CD4-positive, alpha-beta T cell (primary cell): ENCODE measurements at places on chromosomes 7 and 10. TPM values are rescaled to one million over a fixed set of nuclear protein-coding genes. Genes with fewer than 3 reads are reported as not detected.

The ZNF680 gene
- 8.3 TPM for total RNA-seq

The IRF5 gene
- total RNA-seq = 1.8 TPM

- no peak for DNase-seq
Observed at GRCh38 chr7:133614251-133614650, 361.4 kb downstream of the EXOC4 start.

The IFIT1B gene
- 0.14 TPM for total RNA-seq

The ACBD7 gene
- 0.19 TPM for total RNA-seq
